Suppressor macrophage (primary cell): ENCODE measurements at places on chromosomes 5 and 9.

DNA sequence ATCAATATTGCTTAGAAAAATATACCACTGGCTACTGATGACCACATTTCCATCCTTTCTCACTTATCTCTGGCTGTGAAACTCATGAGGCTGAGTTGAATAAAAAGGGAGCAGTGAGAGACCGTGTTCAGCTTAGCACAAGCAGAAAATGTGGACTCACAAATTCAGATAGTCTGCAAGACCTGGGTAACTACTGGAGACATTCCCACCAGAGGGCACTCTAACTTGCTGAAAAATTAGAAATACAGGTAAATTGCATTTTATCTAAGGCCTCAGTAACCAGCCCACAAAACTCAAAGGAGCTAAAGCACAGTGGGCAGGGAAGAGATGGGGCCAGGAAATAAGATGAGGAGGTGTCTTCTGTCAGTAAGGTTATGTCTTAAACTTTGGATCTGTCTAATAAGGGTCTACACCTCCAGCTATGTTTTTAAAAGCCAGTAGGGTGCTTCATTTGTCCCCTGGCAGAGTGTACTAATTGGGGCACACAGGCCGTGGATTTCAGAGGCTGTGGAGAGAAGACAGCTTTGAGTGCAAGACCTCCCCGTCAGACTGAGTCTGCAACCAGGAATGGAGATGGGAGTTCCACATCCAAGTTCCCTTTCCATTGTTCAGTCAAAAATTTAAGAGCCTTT lies 8.7 kb upstream of the NDUFB6 start:
- DNase-seq, result peak; percentile 36

DNA sequence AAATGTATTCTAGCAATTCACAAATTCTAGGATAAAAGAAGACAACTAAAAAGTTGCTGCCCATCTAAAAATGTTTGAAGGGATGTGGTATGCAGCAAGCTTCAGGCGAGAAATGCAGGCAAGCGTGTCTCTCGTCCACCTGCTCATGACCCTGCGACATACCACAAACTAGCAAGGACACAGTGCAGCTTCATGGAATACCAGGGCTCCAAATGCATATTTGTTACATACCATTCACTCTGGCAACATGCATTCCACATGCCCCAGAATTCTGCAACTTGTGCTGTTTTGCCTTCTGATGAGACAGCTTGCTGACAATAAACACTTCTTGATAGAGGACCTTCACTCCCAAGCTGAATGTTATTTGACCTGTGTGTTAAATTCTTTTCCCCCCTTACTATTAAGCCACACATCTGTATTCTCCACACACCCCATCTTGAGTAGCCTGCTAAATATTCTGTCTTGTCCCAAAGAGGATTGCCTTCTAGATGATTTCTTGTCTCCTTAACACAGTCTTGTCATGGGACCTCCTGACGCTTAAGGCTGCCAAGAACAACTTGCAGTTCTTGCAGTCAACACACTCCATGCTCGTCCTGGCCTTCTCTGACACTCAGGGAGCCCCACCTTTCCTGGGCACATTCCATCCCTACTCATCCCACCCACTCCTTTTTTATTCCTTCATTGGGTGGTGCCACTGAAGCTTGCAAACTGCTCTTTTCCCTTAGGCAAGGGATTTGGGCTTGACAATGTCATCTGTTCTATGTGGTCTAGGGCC lies 340.5 kb downstream of the PIK3R1 start:
- no peak for DNase-seq

DNA sequence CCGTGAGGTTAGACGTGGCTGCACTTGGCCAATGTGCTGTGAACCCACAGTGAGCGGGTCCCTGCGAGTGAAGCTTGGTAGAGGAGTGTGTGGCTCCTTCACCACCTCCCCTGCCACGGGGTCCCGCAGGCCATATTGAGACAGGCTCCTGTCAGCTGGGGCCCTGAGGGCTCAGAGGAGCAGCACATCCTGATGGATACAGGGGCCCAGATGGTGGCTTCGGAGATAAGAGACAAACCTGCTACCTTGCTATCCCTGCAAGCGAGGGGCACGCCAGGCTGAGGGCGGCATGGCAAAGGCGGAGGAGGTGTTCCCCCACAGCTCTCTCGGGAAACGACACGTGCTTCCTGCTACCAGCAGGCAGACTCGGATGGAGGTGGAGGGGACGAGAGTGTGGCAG lies 33.1 kb downstream of the SLC6A3 start:
- DNase-seq, result no peak

GRCh38 chr5:57416278-57416994 lies 66.2 kb downstream of the ACTBL2 start:
- DNase-seq, result no peak

DNA sequence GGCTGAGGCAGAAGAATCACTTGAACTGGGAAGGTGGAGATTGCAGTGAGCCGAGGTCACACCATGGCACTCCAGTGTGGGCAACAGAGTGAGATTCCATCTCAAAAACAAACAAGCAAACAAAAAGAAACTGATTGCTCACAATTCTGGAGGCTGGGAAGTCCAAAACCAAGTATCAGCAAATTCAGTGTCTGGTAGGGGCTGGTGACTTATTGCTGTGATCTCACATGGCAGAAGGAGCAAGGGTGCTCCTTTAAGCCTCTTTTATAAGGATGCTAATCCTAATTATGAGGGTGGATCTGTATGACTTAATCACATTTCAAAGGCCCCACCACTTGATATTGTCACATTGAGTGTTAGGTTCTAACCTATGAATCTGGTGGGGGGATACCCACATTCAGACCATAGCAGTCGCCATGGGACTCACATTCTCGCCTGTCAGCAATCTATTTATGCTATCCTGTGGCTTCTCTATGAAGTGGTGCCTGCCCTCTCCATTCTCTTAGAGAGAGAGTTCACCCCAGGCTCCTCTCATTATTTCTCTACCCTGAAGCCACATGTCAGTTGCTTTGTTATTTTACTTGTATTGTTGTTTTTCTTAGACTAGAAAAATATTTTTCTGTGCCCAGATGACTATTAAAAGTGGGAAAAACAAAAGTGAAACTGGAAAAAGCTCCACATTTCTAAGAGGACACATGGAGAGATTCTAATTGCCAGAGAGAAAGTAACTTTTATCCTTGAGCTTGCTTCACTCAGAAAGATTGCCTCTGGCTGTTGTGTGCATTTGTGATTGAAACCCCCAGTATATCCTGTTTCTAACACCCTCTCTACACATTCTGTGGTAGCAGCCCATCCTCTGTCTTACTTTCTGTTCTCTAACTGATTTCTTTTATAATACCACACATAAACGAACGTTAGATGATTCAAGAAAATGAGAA lies 18.8 kb upstream of the PRLR start:
- DNase-seq, result no peak

GRCh38 chr5:15170173-15170572 lies 298.6 kb upstream of the ANKH start:
- no peak for DNase-seq

DNA sequence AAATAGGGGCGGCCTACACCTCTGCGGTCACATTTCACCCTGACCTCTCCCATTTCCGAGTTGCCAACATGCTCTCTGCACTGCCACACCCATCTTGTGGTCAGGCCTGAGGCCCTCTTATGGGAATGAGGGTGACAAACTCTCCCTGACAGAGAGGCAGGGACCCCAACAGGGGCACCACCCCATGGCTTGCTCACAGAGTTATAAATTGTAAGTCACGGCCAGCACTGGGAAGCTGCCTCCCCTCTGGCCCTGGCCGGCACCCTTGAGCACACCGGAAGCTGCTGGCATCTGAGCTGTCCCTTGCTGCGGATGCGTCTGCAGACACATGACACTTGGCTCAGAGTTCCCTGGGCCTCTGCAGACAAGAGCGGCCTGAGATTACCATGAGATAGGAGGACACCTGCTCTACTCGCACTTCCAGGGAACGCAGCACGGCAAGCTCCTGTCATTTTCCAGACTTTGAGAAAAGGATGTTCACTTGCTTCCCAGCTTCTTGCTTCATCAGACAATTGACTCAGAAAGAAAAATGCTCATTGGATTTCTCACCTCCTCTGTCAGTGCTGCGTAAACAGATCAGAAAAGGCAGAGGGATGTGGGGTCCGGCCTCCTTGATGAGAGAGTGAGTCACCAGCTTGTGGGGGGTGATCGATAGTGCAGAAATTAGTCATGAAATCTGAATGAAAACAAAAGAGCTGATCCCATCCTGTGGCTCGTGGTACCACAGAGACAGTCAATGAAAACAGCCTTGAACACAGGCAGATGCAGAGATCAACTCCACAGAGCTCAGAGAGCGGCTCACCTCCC lies 269.8 kb downstream of the SYK start:
- DNase-seq, result no peak

- DNase-seq, result peak; percentile 68
Measured at GRCh38 chr5:177295924-177296323, 7.6 kb downstream of the RAB24 start.

DNA sequence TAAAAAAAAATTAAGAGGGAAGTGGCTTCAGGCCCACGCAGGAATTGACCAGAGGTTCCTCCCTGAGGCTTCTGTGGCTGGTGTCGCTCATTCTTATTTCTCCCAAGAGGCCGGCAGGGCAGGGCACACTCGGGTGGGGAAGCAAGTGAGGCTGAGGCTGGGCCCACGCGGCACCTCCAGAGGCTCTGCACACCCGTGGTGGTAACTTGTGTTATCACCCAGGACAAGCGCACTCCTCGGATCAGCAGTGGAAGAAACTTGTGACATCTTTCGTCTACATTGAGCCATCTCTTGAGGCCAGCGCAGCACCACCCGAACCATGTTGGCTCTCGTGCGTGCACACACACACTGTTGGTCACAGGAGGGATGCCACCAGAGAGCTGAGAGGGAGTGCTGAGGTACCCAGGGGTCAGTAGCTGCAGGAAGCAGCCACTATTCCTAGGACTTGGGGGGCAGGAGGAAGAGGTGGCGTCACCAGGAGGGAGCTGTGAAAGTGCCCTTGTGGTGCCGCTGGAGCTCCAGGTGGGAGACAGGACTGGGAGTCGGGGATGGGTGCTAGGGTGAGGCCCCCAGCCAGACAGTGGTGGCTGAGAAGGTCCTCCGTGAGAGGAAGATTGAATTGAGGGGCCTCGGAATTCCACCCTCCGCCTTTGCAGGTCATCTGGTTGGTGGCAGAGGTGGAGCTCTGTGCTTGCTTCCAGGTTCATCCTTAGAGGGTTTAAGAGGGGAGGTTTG lies 6.4 kb downstream of the NDUFS6 start:
- peak; percentile 50 for DNase-seq

DNA sequence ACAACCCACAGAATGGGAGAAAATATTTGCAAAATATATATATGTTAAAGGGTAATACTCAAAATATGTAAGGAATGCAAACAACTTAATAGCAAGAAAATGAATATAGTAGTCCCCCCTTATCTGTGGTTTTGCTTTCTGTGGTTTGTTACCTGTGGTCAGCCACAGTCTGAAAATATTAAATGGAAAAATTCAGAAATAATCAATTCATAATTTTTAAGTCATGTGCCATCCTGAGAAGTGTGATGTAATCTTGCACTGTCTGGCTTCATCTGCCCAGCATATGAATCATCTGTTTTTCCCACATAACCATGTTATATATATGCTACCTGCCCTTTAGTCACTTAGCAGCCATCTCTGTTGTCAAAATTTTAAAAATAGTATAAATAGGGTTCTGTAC lies 11.7 kb downstream of the CER1 start:
- DNase-seq, result no peak

DNA sequence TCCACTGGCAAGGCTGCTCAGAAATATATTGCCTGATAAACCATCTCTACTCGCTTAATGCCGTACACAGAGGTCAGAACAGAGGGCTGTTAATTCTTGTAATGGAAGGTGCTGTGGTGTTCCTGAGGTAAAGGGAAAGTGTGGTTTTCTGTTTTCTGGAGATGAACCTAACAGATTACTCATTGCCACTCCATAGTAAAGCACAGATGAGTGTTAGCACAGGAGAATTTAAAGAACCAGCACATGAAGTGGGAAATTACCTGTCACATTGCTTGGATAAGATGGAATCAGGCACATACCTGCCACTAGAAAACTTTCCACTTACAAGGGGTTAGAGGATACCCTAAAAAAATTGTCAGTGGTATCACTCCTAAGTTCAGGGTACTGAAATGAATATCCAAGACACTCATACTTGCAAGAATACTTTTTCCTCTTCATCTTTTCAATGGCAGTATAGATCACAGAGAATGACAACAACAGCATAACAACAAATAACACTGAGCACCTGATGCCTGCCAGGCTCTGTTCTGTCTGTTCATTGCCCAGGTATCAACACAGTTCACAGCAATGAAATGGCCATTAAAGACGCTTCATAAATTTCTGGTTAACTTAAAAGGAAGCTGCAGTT lies 152.9 kb upstream of the GNA14 start:
- DNase-seq, result no peak

DNA sequence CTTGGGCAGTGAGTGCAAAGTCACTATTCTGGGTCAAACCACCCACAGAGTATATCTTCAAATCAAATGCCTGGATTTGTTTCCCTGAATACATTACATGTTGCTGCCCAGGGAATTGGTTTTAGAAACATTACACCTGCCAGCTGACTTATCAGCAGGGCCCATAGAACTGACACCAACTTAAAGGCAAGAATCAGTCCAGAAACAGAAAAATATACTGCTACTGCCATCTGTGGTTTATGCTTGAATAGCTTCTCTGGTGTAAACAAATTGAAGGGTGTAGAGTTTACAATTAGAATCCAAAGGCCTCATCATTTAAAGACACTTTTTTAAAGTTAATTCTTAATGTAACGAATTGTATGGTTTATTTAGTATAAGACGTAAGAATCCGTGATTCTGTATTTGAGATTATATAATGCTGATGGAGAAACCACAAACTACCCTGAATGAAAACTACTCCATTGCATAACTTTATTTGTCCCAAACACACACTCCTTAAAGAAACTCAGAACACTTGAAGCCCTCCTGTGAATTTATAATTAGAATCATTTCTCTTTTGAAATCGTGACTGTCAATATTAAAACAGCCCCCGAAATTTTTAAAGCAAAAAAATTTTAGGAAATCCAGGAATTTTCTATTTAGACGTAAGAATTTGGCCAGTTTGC lies 6.2 kb downstream of the NR6A1 start:
- peak; percentile 43 for DNase-seq

- no peak for DNase-seq
Measured at GRCh38 chr5:8954801-8955200, 591.1 kb downstream of the SEMA5A start.

DNA sequence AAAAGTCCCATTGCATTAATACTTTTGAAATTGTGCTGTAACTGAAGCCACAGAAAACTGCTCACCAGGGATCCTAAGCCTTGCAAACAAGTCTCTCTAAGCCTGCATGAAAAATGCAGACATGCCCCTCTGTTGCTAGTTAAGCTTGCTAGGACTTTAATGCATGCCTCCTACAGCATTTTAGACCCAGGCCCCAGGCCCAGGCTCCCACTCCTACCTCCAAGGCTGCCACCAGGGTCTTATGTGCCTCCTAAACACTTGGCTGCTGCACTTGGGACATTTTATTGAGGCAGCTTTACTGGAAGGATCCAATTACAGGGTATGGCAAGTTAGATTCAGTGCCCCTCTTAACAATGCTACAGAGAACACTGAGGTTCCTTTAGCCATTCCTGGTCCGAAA lies 467.3 kb upstream of the CLINT1 start:
- DNase-seq, result no peak
